Stimulated activated CD4-positive, alpha-beta T cell treated with anti-CD3 and anti-CD28 coated beads, Interleukin-15, amount 100 ng/mL, for 1 hour (primary cell): ENCODE measurements at places on chromosomes 6 and 20.

- no peak for DNase-seq
Observed at GRCh38 chr6:136250686-136251008, 536 bp upstream of the MTFR2 start.

- DNase-seq = no peak
Observed at GRCh38 chr6:150719099-150719766, 119.5 kb downstream of the PLEKHG1 start.

DNA sequence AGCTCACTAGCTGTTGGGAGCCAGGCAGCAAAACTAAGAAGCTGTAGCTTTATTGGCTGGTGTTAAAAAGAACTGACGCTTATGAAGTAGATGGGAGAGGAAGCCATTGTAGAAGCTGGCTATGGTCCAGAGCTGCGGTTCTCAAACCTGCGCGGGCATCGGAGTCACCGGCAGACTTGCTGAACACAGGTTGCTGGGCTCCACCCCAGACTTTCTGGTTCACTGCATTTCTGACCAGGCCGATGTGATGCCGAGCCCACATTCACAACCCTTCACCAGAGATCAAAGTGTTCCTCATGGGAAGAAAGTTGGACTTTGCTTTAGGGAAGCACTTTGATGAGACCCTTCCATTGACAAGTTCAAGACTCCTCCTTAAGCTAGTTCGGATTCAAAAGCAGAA is 231.6 kb downstream of the QKI start:
- DNase-seq = no peak

- no peak for DNase-seq
Observed at GRCh38 chr6:27568226-27568897, 95.5 kb upstream of the ZNF184 start.

- DNase-seq = no peak
Observed at GRCh38 chr20:16052456-16052855, 520.8 kb downstream of the KIF16B start.

DNA sequence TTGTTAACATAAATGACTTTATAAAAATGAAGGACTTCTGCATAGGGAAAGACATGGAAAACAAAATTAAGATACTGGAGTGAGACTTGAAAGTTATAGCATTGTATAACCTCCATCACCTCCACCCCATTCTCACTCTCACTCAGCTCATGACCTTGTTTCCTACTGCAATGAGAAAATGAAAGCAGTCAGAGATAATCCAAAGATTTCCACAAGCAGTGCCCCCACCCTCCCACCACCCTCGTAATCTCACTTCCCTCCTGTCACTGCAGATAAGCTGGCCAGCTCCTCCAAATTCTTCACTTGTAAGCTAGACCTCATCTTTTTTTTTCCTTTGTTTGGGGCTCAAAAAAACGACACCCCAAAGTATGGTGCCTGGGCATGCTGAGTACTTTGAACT is 52.9 kb upstream of the PROKR2 start:
- no peak for DNase-seq

DNA sequence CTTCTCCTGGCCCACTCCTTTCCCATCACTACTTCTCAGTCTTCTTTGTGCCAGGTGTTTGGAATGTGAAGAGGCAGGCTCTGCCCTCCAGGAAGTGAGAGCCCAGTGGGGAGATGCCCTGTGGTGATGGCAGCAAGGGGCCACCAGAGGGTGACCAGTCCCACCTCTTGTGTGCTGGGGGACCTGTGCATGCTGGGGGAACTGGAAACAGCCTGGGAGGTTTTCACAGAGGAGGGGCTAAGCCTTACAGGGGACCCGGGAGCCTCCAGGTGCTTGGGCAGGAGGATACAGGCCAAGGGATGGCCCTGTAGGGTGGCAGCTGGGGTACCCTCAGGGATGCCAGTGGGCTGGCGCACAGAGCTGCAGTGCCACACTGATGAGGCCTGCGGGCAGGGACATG is 72.3 kb downstream of the RAMACL start:
- no peak for DNase-seq

DNA sequence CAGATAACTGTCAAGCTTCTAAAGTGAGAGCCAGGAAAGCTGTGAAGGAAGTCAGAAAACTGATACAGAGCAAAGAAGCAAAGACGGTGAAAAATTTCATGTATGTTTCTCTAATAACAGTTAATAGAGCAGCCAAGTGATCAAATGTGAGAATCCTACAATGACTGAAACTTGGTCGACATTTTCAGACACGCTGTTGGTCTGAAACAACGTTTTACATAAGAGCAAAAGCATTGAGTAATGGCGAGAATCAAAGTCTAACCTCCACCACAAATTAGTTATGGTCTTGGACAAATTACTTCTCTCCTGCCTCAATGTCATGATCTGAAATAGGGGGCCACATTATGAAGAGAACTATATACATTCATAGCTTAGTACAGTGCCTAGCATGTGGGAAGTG is 3.3 kb downstream of the MKKS start:
- no peak for DNase-seq

GRCh38 chr6:153032255-153032882 is 29.9 kb upstream of the MTRF1L start:
- DNase-seq = no peak

- peak; percentile 10 for DNase-seq
Observed at GRCh38 chr6:110039981-110040383, 61.9 kb downstream of the GPR6 start.

DNA sequence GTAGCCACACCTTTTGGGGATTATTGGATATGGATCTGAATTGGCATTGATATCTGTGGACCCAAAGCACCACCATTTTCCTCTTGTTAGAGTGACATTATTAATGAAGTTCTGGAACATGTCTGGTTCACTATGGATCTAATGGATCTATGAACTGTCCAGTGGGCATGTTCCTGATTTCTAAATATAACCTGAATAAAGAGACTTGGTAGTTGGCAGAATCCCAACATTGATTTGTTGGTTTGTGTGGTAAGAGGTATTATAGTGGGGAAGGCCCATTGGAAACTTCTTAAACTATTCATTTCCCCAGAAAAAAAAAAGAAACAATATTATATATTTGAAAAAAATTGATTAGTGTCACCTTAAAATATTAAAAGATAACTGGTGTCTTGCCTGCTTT is 312.6 kb downstream of the HTR1B start:
- DNase-seq = no peak

DNA sequence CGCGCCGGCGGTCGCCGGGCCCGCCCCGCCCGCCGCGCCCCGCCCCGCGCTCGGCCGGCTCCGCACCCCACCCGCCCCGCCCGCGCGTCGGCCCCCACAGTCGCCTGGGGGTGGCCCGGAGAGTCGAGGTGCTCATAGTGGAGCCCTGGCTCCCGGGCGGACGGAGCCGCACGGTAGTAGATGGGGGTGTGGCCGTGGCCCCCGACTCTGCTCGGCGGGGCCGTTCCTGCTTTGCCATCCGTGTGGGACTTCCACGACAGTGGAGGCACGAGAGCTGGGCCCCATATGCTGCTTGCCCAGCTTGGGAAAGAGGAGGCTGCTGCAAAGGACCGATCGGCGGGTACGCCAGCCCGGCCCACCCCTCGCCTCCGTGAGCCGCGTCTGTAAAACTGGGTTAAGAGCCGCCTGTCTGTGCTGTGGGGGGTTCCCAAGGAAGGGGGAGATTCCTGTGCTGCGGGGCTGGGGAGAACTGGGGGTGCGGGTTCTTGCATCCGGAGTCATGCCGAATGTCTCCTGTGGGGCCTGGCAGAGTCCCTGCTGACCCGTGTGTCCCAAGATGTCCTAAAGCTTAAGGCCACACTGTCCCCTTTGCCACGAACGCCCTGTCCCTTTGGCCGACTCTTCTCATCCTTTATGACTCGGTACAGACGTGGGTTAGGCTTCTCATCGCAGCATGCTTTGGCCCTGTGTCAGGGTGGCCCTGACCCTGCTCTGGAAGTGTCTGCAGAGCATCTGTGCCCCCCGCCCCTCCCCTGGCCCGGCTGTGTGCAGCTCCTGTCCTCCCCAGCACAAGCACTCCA is at the start of gene OPRL1:
TSS of gene OPRL1 (plus strand) at position 70 of the 800 bp plus-strand sequence. CDS start 12,639 bp downstream, outside the sequence.
- no peak for DNase-seq
